Glomerular endothelial cell (primary cell): ENCODE measurements at places on chromosomes 4 and X. TPM values are rescaled to one million over a fixed set of nuclear protein-coding genes. Genes with fewer than 3 reads are reported as not detected.

The RHOXF2B gene
- not detected in 2 replicates for total RNA-seq

The RNF175 gene
- not detected in 2 replicates for total RNA-seq

The MAGEA2 gene
- total RNA-seq = not detected in 2 replicates

The RASSF6 gene
- 0.24 TPM in 1 of 2 replicates, not detected in the other for total RNA-seq

The PRKG2 gene
- 0.06 and 0.82 TPM in 2 replicates for total RNA-seq

The BRS3 gene
- not detected in 2 replicates for total RNA-seq

The PABPC4L gene
- total RNA-seq = 1.6 and 2.0 TPM in 2 replicates

The KLF8 gene
- 0.34 and 0.99 TPM in 2 replicates for total RNA-seq

DNA sequence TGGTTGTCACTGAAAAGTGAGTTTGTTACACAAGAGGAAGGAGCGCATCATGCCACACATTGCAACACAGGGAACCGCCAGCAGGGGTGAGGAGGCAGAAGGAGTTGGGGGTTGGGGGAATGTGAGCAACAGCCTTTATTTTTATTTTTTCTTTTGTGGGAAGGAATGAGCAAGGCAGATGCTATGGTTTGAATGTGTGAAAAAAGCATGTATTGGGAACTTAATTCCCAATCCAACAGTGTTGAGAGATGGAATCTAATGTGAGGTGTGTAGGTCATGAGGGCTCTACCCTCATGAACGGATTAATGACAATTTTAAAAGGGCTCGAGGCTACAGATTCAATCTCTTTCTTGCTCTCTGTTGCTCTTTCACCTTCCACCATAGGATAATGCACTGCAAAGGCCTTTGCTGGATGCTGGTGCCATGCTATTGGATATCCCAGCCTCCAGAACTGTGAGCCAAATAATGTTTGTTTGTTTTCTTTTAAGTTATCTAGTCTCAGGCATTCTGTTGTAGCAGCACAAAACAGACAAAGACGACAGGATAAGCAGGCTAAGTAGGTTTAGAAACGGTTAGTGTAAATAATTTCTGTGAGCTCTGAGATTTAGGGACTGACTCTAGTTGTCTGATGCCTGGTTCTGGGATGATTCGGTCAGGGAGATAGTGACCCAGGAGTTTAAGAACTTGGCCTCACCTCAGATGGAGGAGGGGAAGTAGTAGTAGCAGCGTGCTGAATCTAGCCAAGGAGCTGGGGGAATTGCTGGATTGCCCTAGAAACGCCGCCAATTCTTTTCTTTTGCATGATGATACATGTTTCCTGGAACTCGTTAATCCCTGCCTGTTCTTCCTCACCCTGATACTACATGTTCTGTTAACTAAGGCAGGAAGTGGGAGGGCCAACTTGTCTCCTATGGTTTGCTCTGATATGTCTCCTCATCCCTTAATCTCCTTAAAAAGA is 156.6 kb upstream of the CTSO start:
- no peak for DNase-seq

DNA sequence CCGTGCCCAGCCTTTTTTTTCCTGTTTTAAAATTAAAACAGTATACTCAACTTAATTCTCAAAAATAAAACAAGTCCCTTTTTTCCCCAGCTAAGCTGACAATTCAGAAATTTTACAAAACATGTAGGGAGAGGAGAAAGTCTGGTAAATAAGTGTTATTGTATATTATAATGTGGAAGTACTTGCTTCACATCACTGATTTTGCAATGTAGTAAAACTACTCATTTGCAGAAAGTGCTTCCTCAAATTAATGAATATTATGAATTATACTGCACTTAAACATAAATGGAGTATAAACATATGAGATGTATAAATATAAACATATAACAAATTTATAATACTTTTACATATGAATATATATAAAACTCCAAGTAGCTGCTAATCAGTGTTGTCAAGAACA is 11.6 kb upstream of the H2AZ1 start:
- no peak for DNase-seq

- DNase-seq = no peak
These were observed 396.4 kb upstream of the TRAM1L1 start for GRCh38 chr4:117481742-117482141.

GRCh38 chrX:45815441-45815840 is 614.8 kb upstream of the DIPK2B start:
- no peak for DNase-seq

DNA sequence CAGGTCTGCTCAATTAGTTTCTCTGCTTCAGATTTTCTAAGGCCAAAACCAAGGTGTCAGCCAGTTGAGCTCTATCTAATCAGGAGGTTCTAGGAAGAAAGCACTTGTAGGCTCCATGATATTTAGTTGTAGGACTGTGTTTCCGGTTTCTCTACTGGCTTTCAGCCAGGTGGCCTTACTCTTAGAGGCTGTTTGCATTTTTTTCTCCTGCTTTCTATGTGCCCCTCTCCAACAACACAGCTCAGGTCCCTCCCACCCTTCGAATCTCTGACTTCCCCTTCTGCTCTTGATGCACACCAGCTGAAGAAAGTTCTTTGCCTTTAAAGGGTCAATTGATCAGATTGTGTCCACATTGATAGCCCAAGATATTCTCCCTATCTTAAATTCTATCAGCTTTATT is 245.2 kb downstream of the RAB28 start:
- no peak for DNase-seq

DNA sequence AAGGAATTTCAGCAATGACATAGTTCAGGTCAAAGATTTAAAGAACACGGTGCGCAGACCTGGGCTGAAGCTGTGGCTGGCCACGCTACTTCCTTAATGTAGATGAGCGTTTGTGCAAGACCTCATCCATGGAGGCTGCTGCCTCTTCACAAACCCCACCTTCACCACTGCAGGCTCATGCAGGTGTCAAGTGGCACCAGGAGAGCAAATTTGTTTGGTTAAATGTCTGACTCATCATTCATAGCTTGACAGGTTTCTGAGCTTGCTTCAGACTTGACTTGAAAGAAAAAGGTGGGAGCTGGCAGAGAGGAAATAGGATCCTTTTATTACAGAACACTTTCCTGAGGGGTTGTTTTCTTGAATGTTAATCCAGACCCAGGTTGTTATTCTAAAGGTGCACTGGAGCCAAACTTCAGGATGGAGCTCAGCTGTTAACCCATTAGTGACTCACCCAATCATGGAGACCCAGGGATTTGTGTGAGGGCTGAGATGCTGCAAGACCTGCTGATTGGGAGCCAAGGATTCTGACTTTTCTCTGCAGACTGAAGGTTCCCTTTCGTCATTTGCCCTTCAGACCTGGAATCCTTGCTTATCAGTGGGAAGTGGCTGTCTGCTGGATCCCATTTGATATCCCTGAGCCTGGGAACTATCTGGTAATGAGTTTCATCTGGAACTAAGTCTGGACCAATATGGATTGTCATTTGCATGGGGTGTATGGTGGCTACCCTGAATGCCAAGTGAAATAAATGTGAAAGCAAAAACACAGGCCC is 315.3 kb downstream of the PTTG2 start:
- DNase-seq = no peak

- DNase-seq = no peak
These were observed 308.5 kb downstream of the CENPC start for GRCh38 chr4:67236788-67237187.

DNA sequence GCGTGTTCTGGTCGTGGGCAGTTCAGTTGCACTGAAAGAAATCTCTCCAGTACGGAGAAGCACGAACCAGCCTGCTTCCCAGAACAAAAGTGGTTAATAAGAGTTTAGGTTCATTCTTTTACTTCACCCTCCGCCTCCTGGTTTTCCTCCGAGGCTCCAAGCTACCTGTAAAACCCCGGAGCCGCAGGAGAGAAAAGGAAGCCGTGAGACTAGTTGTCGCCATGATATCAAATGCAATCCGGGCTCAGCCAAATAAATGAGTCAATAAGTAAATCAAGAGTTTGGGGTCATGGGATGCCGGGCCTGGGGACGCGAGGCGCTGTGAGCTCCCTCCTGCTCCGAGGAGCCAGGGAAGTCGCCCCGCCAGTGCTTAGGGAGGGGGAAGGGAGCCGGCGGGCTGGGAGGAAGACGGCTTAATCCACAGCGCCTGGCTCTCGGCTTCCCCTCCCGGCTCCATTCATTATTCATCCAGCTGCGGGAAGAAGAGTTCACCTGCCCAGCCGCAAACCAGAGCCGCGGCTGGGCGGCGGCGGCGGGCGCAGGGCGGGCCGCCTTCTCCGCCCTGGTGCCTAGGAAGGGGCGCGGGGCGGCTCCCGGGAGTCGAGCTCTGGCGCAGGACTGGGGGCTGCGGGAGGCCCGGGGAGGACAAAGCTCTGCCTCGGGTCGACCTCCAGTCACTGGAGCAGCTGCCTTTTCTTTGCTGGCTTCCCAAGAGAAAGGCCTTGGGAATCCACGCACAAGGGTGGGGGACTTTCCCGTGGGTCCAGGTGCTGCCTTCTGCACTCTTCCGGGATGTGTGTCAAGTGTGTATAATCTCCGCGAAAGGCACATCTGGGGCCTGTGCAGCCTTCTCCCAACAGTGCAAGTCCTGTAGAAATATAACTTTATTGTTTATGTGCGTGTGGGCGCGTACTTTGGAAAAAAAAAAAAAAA is 1.7 kb downstream of the FRAS1 start:
- DNase-seq = no peak

GRCh38 chr4:8568068-8568668 is 12.0 kb upstream of the GPR78 start:
- no peak for DNase-seq

GRCh38 chr4:183876268-183876934 is 28.7 kb upstream of the STOX2 start:
- peak; percentile 37 for DNase-seq

GRCh38 chr4:176409627-176410026 is 89.9 kb downstream of the SPCS3 start:
- no peak for DNase-seq

- no peak for DNase-seq
These were observed 83.4 kb downstream of the MSN start for GRCh38 chrX:65750674-65751469.

GRCh38 chr4:24642981-24643547 is 58.7 kb upstream of the DHX15 start:
- DNase-seq = peak; percentile 45

DNA sequence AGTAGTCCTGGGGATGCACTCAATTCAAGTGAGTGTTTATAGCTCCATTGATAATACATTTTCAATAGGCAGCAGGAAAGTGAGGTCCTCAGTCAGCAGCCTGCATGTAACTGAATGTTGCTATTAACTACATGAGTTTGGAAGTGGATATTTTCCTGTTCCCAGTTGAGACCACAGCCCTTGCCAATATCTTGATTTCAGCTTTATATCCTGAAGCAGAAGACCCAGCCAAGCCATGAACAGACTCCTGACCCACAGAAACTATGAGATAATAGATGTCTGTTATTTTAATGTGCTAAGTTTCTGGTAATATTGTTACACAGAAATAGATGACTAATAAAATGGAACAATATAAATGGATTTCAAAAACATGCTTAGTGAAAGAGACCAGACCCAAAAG is 63.7 kb downstream of the VSIG4 start:
- DNase-seq = no peak

GRCh38 chrX:97050392-97050791 is 166.7 kb downstream of the RPA4 start:
- DNase-seq = no peak

DNA sequence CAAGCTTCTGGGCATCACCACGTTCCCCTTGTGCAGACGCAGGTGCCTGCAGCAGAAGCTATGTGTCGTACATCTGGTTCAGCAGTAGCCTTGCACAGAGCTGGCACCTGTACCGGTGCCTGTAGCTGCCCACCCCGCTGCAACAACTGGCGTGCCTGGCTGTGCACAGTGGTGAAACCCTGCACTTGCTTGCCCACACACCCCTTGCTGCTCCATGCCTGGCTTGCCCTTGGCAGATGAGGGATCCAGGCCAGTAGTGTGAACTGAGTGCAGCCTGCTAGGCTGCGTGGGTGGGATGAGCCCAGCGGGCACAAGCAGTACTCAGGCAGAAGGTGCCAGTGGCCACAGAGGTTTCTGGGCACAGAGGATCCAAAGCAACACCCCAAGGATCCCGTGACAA is 528.4 kb downstream of the PPARGC1A start:
- no peak for DNase-seq

DNA sequence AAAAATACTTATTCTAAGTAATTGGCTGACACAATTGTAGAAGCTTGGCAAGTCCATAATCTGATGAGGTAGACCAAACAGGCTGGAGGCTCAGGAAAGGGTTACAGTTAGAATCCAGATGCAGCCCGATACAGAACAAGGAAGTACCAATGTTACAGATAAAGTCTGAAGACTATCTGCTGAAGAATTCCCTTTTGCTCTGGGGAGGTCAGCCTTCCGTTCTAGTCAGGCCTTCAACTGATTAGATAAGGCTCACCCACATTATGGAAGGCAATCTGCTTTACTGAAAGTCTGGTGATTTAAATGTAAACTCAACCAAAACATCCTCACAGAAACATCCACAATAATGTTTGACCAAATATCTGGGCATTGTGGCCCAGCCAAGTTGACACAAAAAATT is 7.4 kb upstream of the DYNLT3 start:
- DNase-seq = no peak

GRCh38 chrX:19566359-19567222 is 51.3 kb upstream of the MAP3K15 start:
- no peak for DNase-seq

DNA sequence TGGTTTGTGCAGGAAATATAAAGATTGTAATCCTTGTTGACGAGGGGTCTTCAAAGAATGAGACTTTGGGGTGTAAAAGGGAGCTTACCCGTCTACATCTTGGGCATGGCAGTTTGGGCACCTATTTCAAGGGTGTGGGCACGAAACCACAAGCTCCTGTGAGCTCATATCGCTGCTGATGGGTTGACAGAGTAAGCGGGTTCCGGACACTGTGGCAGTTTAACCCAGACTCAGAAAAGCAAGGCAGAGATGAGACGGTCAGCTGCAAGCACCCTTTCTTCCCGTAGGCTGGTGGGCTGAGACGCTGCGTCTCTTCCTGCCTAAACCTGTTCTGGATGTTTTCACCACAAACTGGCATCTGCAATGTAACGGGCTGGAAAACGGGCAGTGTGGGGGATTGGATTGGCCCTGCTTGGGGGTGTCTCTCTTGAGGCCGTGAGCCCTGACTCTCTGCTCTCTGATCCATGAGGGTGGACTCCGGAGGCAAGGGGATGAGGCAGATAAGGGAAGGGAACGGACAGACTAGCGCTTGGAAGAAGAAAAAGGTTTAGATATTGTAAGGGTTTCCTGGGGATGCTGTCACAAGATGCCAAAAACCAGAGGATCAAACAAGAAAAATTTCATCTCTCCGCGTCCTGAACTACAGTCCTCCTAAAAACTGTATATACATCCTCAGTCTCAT is 237.5 kb downstream of the SHOX start:
- DNase-seq = no peak

GRCh38 chr4:127734976-127735375 is 4.8 kb downstream of the SLC25A31 start:
- no peak for DNase-seq
